Effector memory CD4-positive, alpha-beta T cell (primary cell): ENCODE measurements at places on chromosomes 5 and 9.

- no peak for DNase-seq
Measured at GRCh38 chr9:107342476-107343161, 59.5 kb downstream of the RAD23B start.

GRCh38 chr9:85586684-85587083 is 155.1 kb downstream of the AGTPBP1 start:
- no peak for DNase-seq

GRCh38 chr5:112419986-112420864 is 1.1 kb upstream of the EPB41L4A start:
- DNase-seq: no peak

GRCh38 chr5:124453221-124454051 is 293.0 kb downstream of the ZNF608 start:
- DNase-seq: no peak

DNA sequence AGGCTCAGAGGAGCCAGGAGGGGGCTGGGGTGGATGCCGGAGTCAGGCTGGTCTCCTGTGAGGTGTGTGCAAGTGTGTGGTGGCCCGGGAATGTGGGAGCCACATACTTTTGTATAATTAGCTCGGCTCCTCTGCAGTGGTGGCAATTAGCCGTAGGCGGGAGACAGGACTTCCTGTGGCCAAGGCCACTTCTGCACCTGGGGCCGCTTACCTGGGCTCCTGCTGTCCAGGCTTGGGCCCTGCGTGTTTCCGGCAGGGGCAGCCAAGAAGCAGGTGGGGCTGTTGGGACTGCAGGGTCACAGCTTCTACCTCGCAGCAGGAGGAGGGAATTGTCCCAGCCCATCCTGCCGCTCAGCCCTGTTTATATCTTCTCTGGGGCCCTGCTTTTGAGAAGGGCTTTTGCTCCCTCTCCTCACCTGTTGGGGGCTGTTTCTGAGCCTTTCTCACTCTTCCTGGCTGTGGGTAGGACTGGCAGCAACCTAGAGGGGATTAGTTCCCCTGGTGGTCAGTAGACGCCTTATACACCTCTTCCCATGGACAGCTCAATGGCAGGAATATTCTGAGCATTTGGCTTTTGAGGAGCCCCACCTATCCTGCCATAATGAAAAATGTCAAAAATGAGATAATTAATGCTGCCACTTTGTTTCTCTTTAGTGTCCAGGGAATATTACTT is 145.4 kb upstream of the PITX1 start:
- DNase-seq: no peak

- DNase-seq: no peak
Measured at GRCh38 chr5:109105631-109106267, 304.0 kb downstream of the PJA2 start.

- DNase-seq: no peak
Measured at GRCh38 chr9:30771760-30772159, 1612.7 kb upstream of the ACO1 start.

DNA sequence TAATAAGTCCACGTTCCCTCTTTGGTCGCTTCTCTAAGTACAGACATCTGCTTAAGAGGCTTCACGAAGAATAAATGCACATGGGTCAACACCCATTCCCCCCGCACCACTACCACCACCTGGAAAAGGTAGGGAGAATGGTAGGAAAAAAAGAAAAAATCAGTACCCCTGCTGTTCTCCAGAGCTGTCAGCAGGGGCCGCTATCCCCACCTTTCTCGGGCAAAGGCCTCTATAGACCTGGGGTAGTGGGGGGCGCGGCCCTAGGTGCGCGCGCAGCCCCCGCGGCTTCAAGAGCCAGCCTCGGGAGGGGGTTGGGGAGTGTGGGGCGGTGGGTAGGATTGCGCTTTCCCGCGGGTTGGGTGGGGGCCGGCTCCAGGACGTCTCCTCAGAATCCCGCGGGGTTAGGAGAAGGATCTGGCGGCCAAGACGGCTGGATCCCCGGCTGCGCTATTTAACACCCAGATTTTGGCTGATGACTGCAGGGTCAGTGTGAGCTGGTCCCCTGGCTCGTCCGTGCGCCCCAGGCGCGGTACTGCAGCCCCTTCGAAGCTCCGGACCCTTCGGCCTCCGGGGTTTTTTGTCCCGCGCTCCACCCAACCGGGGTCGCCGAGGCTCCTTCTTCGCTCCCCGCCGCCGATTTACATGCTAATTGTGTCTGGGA is 1.6 kb upstream of the SEMA6A start:
- DNase-seq: no peak

- no peak for DNase-seq
Measured at GRCh38 chr9:32565967-32566366, 7.0 kb downstream of the NDUFB6 start.

GRCh38 chr5:79436821-79437220 is 77.1 kb downstream of the HOMER1 start:
- no peak for DNase-seq

- no peak for DNase-seq
Measured at GRCh38 chr5:151093476-151093889, 12.6 kb upstream of the TNIP1 start.

GRCh38 chr5:172770374-172770674 is 671 bp downstream of the DUSP1 start:
- DNase-seq: no peak

DNA sequence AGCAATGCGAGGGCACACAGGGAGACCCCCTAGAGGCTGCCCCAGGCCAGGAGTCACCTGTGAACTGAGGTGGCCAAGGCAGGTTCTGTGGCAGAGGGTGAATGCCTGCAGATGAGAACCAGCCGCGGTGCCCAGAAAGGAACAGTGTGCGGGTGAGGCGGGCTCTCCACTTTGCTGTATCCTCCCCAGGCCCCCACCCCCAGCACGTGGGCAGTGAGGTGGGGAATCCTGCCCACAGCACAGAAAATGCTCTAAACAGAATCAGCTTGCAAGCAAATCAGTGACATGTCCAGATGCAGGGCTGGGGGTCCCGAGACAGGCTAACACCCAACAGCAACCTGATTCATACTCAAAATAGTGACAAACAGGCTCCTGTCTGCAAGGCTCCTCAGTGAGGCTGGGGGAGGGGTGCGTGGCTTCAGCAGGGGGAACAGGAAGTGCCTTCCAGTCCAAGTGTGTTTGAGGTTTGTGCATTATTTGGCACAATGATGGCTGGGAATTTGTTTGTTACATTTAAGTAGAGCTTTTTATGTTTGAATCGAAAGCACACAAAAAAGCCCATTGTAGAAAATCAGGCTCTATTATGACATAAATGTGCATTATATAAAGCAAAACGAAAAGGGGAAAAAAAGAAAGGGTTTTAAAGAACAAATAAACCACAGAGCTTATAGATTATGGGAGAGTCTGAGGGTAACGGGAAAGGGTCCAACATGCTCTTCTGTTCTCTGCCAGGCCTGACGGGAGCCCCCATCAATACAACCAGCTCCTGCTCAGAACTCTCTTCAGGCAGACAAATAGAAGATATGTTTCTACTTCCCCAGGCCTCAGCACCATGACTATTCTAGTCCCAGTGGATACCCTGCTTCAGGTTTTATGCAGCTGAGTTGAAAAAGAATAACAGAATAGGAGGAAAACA is 201.3 kb downstream of the HSD17B3 start:
- no peak for DNase-seq

DNA sequence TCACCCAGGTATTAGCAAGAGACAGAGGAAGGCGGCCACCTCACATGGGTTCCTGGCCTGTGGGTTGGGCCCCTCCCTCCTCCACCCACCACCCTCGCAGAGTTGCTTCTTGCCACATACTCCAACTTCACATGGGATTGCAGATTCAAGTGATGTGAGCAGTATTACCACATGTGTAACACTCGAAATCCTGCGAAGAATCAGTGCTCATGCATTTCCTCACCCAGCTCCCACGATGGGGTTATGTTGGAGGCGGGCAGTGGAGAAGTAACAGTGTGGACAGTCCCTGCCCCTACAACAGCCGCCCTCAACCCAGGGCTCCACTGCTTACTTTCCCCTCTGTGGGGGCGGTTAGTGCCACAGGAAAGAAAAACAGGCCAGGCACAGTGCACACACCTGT is 3.9 kb upstream of the FBP1 start:
- DNase-seq: no peak

DNA sequence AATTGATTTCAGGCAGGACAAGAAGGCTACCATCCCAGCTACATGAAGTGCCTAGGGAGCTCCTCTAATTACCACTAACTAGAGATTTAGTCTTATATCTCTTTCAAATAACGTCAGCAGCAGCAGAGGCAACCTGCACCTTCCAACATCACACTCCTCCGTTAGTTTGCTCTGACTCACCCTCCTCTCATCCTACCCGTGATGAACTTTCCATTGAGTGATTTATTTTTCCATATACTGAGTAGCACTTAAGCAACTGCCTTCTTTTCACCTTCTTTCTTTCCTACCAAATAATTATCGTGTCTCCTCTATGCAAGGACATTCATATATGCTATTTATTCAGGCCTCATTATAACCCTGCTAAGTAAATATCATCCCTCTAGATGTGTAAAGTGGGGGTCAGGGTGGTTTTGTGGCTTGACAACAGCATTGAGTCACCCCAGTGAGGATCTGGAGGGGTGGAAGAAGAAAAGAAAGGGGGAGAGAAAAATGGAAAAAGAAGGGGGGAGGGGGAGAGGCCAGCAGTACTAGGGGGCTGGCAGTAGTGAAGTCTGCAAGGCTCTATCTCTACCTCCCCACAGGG is 64.6 kb upstream of the CAST start:
- no peak for DNase-seq

GRCh38 chr5:2639425-2639824 is 112.1 kb downstream of the IRX2 start:
- DNase-seq: no peak

- no peak for DNase-seq
Measured at GRCh38 chr5:118789366-118789765, 199.0 kb downstream of the DTWD2 start.

DNA sequence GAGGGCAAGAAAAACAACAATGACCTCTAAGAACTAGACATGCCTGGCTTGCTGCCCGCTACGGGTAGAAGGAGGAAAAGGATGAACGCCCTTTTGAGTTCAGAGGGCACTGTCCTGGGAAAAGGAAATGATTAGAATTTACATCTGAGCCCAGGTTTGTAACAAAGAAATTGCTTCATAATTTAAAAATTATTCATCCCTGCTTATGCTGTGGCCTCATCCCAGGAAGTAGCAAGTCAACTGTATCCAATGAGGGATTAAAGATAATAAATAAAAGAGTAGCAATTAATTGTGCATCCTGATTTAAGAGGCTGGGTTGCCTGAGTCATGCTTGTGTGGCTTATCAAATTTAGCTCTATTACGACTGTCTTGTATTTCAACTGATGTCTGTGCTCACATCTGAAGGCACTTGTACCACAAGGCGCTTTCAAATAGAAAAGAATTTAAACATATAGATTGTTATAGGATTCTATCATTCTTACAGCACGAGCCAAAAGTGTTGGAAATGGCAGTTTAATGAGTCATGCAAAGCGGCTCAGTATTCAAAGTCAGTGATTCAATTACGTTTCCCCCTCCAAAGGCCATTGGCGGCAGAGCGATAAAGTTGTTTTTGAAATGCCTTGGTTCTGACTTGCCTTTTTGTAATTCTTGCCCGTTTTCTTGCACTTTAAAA is 40.0 kb upstream of the DMRT1 start:
- no peak for DNase-seq
